ENCODE measurements at places on chromosomes 6 and 20. TPM values are rescaled to one million over a fixed set of nuclear protein-coding genes. Genes with fewer than 3 reads are reported as not detected.

The TRAPPC3L gene
- total RNA-seq, result not detected

DNA sequence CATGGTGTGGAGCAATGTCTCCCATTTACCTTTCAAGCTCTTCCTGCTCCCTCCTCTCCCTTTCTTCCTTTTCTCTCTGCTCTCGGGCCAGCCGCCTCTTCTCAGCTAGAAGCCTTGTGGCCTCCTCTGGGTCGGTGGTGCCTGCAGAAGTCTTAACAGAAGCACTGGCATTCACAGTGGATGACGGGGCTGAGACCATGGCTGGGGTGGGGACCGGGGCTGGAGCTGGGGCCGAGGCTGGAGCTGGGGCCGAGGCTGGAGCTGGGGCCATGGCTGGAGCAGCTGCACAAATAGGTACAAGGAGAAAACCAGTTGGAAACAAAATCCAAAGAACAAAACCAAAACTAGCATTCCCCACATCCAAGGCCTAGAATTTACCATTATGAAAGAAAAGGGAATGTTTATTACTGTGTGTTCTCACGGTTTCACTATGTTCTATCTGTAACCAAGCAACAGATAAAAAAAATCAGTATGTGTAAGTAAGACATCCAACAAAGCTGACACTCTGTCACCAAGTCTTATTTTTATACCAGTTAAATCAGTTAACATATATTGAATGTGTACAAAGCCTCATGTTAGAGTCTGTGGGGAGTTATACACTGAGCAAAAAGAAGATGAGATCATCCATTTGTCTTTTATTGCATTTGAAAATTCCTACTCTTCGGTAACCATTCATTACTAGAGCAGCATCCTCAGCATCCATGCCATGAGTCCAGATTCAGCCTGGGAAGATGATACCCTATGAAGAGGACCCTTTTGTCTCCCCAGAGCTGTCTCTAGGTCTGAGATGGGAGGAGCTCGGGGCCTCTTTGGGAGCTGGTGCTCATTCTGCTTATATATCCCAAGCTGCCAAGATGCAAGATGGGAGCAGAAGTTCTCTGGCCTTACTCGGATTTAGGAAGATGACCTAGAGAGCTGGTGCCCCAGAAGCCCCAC lies 73.0 kb upstream of the BCLAF1 start:
- DNase-seq, result no peak

- DNase-seq, result no peak
Measured at GRCh38 chr6:43416935-43417334, 10.4 kb upstream of the ABCC10 start.

GRCh38 chr6:125952764-125953501 lies 3.6 kb upstream of the HINT3 start:
- no peak for DNase-seq

DNA sequence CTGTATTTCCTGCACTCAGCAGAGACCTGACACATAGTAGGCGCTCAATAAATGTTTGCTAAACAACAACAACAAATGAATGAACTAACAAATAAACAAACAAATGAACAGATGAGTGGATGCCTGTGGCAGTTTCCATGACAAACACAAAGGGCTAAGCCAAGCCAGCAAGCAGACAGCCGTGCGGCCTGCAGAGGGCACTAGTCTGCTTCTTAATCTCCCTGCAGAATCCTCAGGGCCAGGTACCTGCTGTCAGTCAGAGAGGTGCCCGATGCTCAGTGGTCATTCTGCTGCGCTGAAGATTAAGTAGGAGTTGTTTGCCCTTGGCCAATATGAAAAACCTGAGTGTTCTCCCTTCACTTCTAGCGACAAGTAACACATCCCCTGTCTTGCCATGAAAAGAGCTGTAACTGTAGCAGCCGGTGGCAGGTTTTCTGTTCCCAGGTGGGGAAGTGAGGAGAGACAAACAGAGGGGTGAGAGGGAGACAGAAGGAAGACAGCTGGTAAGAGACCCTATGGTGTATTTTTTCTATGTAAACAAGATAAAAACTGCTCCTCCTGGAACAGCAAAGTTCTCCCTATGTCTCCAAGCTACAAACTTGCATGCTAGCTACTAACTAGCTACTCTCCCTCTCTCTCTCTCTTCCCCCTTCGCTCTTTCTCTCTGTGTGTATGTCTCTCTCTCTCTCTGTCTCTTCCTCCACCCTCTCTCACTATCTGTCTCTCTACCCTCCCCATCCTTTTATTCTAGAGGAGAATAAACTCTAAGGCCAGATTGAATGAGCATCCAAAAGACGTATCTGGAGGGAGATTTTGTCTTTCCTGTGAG lies at the start of gene MC3R:
Gene MC3R, plus strand, starts transcription at position 779 of the 829 bp plus-strand sequence. CDS start 112 bp downstream, outside the sequence.
- DNase-seq, result no peak

DNA sequence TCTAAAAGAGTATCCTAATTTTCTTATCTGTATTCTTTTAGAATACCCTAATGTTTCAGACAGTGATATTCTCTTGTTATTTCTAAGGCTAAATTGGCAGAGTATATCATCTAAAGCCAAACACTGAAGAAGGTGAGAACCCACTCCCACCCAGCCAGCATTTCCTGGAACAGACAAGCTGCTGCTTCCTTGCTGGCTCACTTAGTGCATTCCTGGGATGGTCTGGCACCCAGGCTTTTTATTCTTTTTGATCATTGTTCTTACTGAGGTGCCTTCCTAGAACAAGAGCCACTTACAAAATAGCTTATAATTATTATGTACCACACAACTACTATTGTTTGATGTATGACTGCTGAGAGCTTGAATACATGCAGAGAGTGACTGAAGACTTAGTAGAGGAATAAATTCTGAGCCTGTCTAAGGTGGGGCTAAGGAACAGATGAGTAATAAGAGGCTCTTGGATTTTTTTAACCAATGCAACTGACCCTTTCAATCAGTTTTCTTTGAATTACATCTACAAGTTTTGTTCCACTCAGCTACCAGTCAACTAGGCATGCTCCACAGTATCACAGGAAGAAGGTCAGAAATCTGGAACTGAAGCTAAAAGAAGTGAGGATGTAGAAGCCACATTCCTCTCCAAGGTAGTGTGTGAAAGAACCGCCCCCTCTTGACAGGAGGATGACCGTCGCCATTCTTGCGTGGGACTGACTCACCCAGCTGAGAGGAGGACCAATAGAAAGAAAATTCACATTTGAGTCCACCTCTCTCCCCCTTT lies 30.1 kb downstream of the PRPH2 start:
- DNase-seq, result no peak

GRCh38 chr6:93474733-93475179 lies 55.4 kb upstream of the EPHA7 start:
- no peak for DNase-seq

DNA sequence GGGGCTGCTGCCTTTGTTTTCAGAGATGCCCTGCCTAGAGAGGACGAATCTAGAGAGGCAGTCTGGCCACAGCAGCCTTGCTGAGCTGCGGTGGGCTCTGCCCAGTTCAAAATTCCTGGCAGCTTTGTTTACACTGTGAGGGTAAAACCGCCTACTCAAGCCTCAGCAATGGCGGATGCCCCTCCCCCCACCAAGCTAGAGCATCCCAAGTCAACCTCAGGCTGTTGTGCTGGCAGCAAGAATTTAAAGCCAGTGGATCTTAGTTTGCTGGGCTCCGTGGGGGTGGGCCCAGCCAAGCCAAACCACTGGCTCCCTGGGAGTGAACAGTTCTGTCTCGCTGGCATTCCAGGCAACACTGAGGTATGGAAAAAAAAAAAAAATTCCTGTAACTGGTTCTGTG lies 970.9 kb downstream of the TBC1D32 start:
- DNase-seq, result no peak

The SUMO4 gene
- total RNA-seq, result not detected

DNA sequence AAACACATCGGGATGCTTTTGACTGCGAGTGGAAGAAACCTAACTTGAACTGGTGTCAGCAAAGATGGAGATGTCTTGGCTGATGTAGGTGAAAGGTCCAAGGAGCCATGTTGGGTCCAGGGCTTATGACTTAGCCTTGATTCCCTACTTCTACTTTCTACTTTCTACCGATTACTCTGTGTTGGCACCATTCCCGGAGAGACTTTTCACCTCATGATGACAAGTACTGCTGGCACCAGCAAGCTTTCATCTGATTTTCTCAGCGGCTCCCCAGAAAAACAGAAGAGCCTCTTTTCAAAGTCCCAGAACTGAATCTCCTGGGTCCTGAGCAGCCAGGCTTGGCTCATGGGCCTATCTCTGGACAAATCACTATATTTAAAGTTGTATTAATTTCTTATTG lies 4.9 kb upstream of the EDN3 start:
- no peak for DNase-seq

The BHLHE23 gene
- not detected for total RNA-seq

The ACOT13 gene
- total RNA-seq, result 75.8 TPM

DNA sequence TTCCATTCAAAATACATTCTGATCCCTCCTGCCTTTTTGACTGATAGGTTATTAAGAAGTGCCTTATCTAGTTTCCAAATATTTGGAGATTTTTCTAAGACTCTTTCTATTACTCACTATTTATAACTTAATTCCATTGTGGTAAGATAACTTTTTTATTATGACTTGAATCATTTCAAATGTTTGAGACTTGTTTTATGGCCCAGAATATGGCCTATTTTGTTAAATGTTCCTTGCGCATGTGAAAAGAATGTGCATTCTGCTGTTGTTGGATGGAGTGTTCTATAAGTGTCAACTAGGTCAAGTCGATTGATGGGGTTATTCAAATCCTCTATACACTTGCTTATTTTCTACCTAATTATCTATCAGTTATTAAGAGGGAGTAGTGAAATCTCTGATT lies 13.1 kb upstream of the TCP11 start:
- no peak for DNase-seq

DNA sequence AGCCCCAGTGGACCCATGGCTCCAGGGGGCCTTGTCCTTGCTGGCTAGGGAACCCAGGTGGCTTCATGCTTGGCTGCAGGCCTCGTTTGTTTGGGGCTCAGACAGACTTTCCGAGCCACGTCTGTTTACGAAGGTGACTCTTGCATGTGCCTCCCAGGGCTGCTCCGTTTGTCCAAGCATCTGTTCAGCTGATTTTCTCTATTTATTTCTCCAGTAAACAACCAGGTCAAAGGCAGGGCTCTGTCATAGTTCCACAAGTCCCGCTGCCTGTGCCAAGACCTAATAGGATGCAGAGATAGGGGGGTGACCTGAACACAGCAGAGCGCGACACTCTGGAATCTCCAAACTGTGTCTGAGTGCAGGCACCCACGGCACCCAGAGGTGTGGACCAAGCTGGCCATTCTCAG lies 12.8 kb upstream of the SPO11 start:
- DNase-seq, result no peak

GRCh38 chr20:57749869-57750268 lies 40.1 kb upstream of the PMEPA1 start:
- DNase-seq, result no peak

The C20orf144 gene
- not detected for total RNA-seq

- no peak for DNase-seq
Measured at GRCh38 chr6:137910843-137911456, 43.9 kb downstream of the TNFAIP3 start.

DNA sequence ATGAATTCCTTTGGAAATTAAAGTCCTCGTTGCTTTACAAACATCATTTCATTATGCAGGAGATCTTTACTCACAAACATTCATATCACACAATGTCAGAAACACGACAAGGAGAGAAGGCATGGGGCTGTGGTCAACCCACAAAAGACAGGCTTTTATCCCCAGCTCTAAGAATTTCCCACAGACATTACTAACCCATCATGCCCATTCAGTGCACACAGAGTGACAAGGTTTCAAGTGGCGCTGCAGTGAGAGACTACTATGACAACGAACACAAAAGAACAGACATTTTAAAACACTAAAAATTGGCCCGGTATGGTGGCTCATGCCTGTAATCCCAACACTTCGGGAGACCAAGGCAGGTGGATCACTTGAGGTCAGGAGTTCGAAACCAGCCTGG lies 579.8 kb upstream of the AGPAT4 start:
- DNase-seq, result no peak

The TMEM244 gene
- not detected for total RNA-seq

- DNase-seq, result no peak
Measured at GRCh38 chr20:16222859-16223411, 350.3 kb downstream of the KIF16B start.

DNA sequence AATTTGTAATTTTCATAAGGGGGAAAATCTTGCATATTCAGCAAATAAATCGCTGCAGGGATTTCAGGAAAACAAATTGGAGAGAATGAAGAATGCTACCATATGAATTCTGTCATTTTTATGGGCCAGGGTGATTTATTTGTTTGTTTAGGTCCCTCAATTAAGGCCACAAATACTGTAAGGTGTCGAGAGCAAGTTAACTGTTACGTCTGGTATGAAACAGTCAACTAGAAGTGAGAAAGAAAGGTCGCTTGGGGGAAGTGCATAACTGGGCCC lies 166.9 kb upstream of the TSHZ2 start:
- DNase-seq, result no peak

The C6orf58 gene
- total RNA-seq, result not detected

- no peak for DNase-seq
Measured at GRCh38 chr6:14091339-14091978, 26.1 kb upstream of the CD83 start.

GRCh38 chr20:17381724-17382123 lies 149.5 kb downstream of the BFSP1 start:
- DNase-seq, result no peak

DNA sequence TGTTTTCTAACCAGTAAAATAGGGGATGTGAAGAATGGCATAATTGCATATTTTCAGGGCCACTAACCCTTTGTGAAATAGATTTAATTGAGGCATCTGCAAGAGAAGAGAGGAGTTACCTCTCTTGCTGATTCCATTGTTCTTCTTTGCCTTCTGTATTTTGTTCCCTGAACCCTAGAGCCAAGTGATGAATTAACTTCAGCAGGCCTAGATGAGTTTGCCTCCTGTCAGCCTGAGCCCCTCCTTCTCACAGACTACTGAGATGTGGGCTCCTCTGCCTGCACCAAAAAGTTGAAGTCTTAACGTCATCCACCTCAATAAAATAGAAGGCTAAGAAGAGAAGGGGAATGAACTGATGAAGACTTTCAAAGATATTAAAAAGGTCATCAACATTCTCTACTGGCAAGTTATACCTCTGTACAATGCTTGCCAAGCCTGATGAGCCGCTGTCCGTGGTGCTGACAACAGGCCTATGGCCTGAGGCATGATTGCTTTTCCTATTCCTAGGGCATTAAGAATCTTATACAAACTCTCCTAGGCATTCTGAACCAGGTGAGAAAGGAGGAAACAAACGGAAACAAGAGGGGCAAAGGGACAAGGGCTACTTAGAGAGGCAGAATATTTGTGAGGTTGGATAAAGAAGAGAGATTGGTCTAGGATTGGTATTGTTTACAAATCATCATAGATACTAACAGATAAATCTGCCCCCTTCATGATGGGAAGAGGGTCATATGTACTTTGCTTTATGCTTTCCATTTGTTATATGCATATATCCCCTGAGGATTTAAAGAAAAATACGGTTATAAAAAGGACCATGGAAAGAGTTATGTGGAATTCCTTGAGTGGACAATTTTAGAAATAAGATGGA lies 46.8 kb downstream of the CD24 start:
- DNase-seq, result no peak

The POU5F1 gene
- total RNA-seq, result 0.51 TPM

GRCh38 chr20:44838521-44838920 lies 28.2 kb upstream of the RIMS4 start:
- DNase-seq, result no peak
